ENCODE measurements at places on chromosomes 11 and 22.
A peak's percentile ranks its signal among the peaks of the same experiment; 100 is the strongest.

GRCh38 chr11:9126636-9127035 is 35.2 kb upstream of the SCUBE2 start:
- no peak for DNase-seq

DNA sequence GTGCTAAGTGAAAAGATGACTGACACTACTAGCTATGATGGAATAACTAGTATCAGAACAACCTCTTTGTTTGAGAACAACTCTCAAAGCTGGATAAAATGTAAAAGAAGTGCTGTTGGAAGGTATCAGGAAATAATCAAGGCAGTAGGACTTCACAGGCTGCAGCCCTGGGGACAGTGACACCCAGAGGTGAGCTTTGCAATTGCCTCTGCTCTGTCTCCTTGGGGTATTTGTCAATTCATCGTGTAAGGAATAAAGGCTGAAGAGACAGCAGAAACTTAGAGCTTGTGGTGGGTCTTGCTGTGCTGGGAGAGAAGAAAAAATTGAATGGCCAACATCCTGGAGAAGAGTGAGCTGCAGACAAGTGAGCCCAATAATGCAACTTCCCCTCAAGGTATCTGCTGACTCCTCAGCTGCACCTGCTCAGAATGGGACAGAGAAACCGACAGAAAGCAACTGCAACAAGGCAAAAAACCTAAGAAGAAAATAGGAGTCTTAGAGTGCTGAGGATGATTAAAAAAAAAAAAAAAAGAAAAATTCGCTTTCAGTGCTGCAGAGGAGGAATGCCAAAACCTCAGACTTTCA is 141.1 kb downstream of the RCN1 start:
- peak; percentile 6 for DNase-seq

GRCh38 chr11:95297680-95298452 is 66.9 kb upstream of the SESN3 start:
- DNase-seq, result no peak

GRCh38 chr11:35007277-35007676 is 90.9 kb downstream of the PDHX start:
- DNase-seq, result no peak

DNA sequence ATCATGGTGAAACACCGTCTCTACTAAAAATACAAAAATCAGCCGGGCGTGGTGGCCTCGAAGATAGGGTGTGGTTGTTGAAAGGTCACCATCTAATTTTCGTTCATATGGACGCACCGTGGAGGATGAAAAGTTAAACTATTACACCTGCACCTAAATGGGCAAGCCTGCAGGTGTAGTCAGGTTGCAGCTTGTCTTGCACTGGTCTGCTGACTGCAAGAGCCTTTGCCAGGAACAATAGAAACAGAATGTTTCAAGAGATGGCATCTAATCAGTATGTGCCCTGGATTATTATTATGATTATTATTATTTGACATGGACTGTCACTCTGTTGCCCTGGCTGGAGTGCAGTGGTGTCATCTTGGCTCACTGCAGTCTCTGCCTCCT is 908 bp downstream of the NADSYN1 start:
- DNase-seq, result no peak

DNA sequence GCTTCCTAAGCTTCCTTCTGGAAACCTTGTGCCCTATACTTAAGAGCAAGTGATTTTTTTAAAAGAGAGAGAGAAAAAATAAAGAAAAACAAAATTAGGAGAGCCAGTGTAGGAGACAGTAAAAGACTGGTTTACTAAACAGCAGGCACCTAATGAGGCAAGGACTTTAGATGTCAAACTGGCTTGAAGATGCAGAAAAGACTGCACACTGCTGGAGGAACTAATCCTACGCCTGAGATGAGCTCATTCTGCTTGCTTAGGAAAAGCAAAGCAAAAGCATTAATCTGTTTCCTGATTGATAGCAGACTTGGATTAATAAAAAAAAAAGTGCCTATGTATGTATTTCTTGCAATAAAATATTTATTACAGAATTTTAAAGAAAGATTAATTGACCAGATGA is 113.6 kb upstream of the SEZ6L start:
- DNase-seq, result no peak

- DNase-seq, result no peak
Observed at GRCh38 chr11:44319552-44320288, 9.8 kb upstream of the ALX4 start.

- DNase-seq, result no peak
Observed at GRCh38 chr11:29916040-29916439, 100.8 kb downstream of the KCNA4 start.

- no peak for DNase-seq
Observed at GRCh38 chr11:114559425-114560310, at the start of gene NXPE1. NXPE1 (minus strand) TSS chr11:114559881; CDS start chr11:114551201, 8,680 bp downstream.

DNA sequence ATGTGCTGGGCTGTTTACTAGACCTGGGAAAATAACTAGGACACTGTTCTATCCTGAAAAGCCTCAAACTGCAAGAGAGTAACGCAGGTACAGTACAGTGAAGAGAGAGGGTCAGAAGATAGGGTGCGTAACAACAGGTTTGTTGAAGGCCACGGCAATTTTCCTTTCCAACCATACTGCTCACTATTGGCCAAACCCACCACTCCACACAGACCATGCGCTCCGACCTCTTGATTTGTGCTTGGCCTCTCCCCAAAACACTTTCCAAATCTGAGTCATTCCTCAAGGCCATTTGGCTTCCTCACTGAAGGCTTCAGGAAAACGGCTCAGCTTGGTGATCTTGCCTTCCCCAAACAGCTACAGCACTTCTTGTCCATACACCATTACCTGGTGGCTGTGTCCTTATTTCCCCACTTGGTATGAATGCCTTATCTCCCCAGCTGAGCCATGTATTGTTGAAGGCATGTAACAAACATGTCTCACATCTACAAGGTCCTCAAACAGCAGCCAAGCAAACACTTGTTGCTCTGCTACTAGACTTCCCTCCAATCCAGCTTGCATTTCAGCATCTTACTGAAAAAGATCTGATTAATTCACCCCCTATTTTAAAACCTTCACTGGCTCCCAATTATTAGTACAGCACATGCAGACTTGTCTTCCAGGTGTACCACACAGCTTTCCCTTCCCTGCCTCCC is 40.9 kb downstream of the TCF20 start:
- no peak for DNase-seq

DNA sequence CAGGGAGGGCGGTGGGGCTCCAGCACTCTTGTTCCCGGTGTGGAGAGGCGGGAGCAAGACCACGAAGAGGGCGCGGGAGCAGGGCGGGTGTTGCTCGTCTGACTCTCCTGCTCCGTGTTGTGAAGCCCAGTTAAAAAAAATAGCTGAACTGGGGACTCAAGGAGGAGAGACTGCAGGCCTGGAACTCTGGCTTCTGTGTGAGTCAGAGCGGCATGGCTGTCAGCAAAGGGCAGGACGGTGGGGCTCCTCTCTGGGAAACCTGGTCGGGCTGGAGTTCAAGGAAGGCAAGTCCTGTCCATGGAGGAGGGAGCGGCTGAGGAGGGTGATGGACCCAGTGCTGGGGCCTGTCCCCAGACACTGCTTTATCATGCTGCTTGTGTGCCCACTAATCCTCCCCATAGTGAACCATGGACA is 152.3 kb downstream of the FEZ1 start:
- no peak for DNase-seq

DNA sequence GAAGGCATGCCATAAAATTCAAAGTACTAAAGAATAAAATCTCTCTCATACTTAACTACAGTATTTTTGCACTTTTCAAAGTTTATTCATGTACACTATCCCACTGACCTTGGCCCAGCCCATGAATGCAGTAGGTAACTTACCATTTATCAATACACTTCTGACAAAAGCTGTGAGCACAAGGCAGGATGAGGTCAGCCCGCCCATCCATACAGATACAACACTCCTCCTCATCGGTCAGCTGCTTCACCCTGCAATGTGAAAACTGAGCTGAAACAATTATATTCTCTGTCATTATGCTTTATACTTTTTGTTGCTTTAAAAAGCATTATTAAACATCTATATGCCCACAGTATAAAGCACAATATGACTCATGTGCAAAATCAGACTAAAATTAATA is 22.1 kb downstream of the RNF141 start:
- DNase-seq, result no peak

- no peak for DNase-seq
Observed at GRCh38 chr11:106399076-106399511, 321.6 kb downstream of the AASDHPPT start.

DNA sequence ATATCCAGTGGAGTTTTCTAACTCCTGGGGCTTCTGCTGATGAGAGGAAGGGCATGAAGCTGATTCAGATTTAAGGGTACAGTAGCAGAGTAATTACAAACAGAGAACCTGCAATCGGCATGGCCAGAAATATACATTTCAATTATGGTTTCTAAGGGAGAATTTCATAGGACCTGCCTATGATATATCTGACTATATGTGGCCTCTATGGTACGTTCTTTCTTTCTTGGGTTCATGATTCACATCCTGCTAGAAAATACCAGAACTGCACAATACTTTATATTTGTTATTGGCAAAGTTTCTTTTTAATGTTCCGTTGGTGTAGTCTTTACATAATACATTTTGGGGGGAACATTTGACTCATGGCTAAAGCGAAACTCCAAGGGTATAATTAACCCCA is 63.1 kb upstream of the TTC12 start:
- no peak for DNase-seq
